Activated T-helper 9 cell treated with anti-CD3 and anti-CD28 coated beads, Interleukin-2, amount 50 U/mL, for 16 hours (primary cell): ENCODE measurements at places on chromosomes 2 and 18.
A peak's percentile ranks its signal among the peaks of the same experiment; 100 is the strongest.

DNA sequence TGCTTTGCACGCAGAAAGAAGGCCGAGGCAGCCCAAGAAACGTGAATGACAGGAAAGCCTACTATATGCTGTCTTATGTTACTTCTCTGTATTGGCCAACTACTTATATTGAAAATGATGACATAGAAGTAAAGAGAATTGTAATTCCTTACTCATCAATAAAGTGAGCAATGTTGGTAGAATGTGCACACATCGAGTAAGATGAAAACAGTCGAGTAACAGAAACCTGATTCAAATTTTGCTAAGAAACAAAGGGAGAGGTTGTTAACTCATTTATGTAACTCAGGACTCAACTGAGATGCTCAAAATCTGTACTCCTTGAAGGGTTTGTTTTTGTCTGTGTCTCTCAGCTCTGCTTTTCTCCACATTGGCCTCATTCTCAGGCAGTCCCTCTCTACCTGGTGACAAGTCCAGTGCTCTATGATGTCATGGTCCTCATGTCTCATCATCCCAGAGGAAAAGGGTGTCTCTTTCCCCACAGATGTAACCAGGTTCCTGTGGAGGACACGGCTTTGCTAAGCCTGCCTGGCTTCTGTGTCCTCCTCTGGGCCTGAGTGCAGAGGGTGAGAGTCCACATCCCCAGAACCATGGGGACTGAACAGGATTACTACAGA is 30.3 kb upstream of the CCDC93 start:
- DNase-seq = no peak

DNA sequence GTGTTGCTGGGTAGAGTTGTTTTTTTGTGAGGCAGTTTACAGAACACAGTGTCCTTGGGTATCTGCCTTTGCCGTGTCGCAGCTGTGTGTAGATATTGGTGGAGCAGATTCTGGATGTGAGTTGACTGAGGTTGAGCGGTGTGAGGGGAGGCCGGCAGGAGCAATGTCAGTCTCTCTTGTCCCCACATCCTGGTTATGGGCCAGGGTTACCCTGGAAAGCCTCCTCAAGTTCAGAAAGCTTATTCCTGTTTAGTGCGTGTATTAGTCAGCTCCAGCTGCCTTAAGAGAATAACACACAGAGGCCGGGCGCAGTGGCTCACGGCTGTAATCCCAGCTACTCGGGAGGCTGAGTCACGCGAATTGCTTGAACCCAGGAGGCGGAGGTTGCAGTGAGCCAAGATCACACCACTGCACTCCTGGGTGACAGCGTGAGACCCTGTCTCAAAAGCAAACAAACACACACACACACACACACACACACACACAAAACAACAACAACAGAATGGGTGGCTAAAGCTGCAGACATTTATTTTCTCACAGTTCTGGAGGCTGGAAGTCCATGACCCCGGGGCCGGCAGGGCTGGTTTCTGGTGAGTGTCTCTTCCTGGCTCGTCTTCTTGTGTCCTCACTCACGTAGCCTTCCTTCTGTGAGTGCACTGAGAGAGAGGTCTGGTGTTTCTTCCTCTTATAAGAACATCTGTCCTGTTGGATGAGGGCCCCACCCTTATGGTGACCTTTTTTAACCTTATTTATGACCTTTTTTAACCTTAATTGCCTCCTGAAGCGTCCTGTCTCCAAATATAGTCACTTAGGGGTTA is 5.1 kb downstream of the NCK2 start:
- DNase-seq = peak; percentile 29

- DNase-seq = no peak
Measured at GRCh38 chr2:75493230-75493629, 67.5 kb downstream of the EVA1A start.

DNA sequence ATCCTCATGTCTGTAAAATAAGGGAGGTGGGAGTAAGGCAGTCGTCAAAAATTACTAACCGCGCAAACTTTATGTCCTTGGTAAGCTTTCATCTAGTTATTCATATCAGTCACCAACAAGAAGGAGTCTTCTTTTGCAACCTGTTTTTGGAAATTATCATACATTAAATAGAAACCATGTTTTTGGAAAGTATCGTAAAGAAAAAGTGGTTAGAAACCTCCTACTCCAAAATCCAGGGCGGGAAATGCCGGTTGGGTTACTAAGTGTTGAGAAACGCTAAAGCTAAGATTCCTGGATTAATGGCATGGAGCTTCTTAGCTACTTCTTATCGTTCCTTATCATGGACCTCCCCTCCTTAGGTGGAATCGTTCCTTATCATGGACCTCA is 778 bp downstream of the BBS5 start:
- no peak for DNase-seq

- DNase-seq = no peak
Measured at GRCh38 chr2:128237081-128237534, 81.6 kb downstream of the HS6ST1 start.

GRCh38 chr18:22839340-22839821 is 93.7 kb upstream of the RBBP8 start:
- DNase-seq = no peak

- DNase-seq = no peak
Measured at GRCh38 chr18:12254136-12254819, at the start of gene CIDEA. TSS of gene CIDEA (plus strand) at chr18:12254361. CDS start at chr18:12254384, 23 bp downstream.

- no peak for DNase-seq
Measured at GRCh38 chr2:112879491-112880041, 31.4 kb upstream of the IL37 start.
